A549 treated with Mapracorat at 1 μM for 4 hours (cell line): ENCODE measurements at places on chromosomes 12 and 14. TPM values are rescaled to one million over a fixed set of nuclear protein-coding genes. Genes with fewer than 3 reads are reported as not detected.

The RND1 gene
- 4.3 to 8.4 TPM (median 5.8 TPM) in 5 replicates for total RNA-seq

The FOXM1 gene
- total RNA-seq, result 82.0 to 93.5 TPM (median 89.8 TPM) in 5 replicates

The PPP4R4 gene
- total RNA-seq, result 0.21 to 0.60 TPM (median 0.42 TPM) in 5 replicates

The RNASE2 gene
- total RNA-seq, result not detected in 5 replicates

The TNFAIP2 gene
- 262 to 325 TPM (median 308 TPM) in 5 replicates for total RNA-seq

The ZBTB42 gene
- total RNA-seq, result 2.3 to 3.3 TPM (median 3.1 TPM) in 5 replicates

The SLC25A21 gene
- 0.64 to 2.5 TPM (median 1.0 TPM) in 5 replicates for total RNA-seq

The NCKAP5L gene
- total RNA-seq, result 6.6 to 9.3 TPM (median 8.5 TPM) in 5 replicates

The GLI1 gene
- 5.7 to 7.0 TPM (median 6.5 TPM) in 5 replicates for total RNA-seq

The DACT1 gene
- total RNA-seq, result 0.31 to 0.65 TPM (median 0.61 TPM) in 5 replicates

The KRT72 gene
- total RNA-seq, result not detected in 5 replicates

The BHLHE41 gene
- total RNA-seq, result 0.28 to 1.6 TPM (median 0.47 TPM) in 5 replicates

The RIMBP2 gene
- 0.05 TPM in 1 of 5 replicates, not detected in the others for total RNA-seq

The SPTB gene
- 1.4 to 1.9 TPM (median 1.5 TPM) in 5 replicates for total RNA-seq

The FGF23 gene
- total RNA-seq, result not detected in 5 replicates

The TAS2R13 gene
- not detected in 5 replicates for total RNA-seq

The OR4K2 gene
- not detected in 5 replicates for total RNA-seq

The WNT1 gene
- not detected in 5 replicates for total RNA-seq

The CCDC175 gene
- total RNA-seq, result not detected in 5 replicates

The TTC8 gene
- total RNA-seq, result 35.0 to 44.2 TPM (median 38.5 TPM) in 5 replicates

The REC8 gene
- 3.3 to 6.5 TPM (median 5.3 TPM) in 5 replicates for total RNA-seq

The PROX2 gene
- not detected in 5 replicates for total RNA-seq

The FOXG1 gene
- 0.13 to 0.23 TPM (median 0.15 TPM) in 5 replicates for total RNA-seq

The SOAT2 gene
- 0.14 to 0.28 TPM (median 0.23 TPM) in 5 replicates for total RNA-seq

The KERA gene
- total RNA-seq, result not detected in 5 replicates

The GPR84 gene
- 0.09 to 0.15 TPM in 2 of 5 replicates, not detected in the others for total RNA-seq

The CCDC38 gene
- total RNA-seq, result 0.07 to 0.11 TPM (median 0.09 TPM) in 5 replicates

The EFS gene
- not detected in 5 replicates for total RNA-seq

The CD4 gene
- not detected in 5 replicates for total RNA-seq

The CLEC4A gene
- total RNA-seq, result 0.31 to 0.44 TPM in 2 of 5 replicates, not detected in the others

The MDGA2 gene
- 0.18 TPM in 1 of 5 replicates, not detected in the others for total RNA-seq

The GCN1 gene
- total RNA-seq, result 46.0 to 55.1 TPM (median 53.9 TPM) in 5 replicates

The NPFF gene
- not detected in 5 replicates for total RNA-seq

The POC1B gene
- 13.5 to 20.8 TPM (median 19.8 TPM) in 5 replicates for total RNA-seq

The RTL1 gene
- 0.15 to 0.33 TPM (median 0.24 TPM) in 5 replicates for total RNA-seq

The CPNE6 gene
- total RNA-seq, result not detected in 5 replicates

The COCH gene
- 22.0 to 28.1 TPM (median 24.9 TPM) in 5 replicates for total RNA-seq

The POTEG gene
- not detected in 5 replicates for total RNA-seq

The SIX1 gene
- 5.6 to 8.1 TPM (median 6.8 TPM) in 5 replicates for total RNA-seq

The RAPGEF3 gene
- total RNA-seq, result 0.40 to 0.65 TPM (median 0.45 TPM) in 5 replicates
